ENCODE measurements at places on chromosomes 5 and 9.

GRCh38 chr5:51748647-51749046 is 365.4 kb downstream of the ISL1 start:
- DNase-seq: no peak

DNA sequence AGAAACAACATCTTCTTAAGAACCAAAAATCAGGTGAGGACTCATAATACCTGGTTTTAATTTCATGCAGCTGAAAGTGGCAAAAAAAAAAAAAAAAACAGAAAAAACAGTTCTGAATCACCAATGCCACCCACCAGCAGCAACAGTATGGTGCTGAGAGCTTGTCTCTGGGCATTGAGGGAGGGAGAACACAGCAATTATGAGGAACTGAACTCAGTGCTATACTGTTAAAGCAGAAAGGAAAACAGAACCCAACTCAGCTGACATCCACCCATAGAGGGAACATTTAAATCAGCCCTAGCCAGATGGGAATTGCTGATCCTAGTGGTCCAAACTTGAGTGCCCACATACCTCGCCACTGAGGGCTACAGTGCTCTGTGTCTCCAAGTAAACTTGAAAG is 657.9 kb downstream of the ACTL7B start:
- no peak for DNase-seq

DNA sequence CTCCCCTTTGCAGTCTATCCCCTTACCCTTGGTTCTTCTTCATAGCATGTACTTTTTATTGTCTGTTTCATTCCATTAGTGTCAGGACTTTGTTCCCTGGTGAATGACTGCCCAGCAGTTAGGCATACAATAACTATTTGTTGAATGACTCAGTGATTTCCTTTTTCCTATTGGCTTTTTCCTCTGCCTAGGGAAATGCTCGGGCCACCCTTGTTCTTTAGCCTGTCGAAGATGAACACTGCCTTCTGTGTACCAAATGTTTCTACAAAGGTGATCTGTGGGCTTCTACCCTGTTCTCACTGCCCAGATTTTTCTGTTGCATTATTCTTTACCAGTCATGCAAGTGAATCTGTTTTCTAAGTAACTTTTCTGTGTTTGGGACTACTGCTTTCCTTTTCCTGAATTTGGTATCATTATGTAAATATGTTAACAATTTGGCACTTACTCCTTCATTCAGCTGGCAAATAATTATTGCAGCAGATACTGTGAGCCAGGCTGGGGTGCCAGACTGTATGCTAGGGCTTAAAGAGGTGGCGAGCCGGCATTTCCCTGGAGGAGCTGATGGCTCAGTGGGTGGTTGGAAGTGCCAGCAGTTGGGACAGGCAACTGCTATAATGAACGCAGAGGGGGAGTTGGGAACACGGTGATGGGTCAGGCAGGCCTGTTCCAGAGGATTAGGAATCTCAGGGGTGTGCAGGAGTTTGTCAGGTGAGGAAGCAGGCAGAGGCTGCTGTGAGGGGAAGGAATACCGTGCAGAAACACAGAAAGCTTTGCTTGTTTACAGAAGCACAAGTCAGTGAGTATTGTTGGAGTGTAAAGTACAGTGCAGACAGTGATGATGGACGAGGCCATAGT is 30.6 kb downstream of the KDM4C start:
- DNase-seq: no peak

DNA sequence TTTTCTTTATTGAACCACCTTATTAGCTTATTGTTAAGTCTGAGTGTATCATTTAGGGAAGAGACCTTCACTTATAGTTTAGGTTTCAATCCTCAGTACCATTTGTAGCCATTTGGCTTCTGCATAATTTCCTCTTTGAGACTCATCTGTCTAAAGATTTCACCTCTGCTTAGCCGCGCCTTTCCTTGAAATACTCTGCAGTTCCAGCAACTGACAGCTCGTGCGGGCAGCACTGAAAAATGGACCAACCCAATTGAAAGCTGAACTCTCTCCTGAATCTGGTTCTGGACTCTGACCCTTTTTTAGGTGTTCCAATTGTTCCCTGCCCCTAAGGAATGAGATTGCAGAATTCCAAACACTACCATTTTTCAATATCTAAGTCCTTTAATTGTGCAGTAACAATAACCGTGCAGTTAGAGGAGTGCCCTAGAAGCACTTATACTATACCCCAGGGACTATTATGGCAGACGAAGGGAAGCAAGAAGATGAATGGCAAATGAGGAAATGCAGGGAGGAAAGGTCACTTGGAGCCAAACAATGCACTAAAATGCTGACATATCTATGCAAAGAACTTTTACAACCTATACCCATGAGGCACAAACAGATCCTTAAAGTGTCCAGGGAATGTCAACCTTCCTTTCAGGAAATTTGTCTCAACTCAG is 50.1 kb upstream of the PDE4D start:
- no peak for DNase-seq

- no peak for DNase-seq
Measured at GRCh38 chr5:7540736-7541485, 145.0 kb downstream of the ADCY2 start.

- DNase-seq: no peak
Measured at GRCh38 chr5:68071282-68071632, 144.3 kb upstream of the PIK3R1 start.

GRCh38 chr5:37739817-37740261 is 100.0 kb downstream of the GDNF start:
- no peak for DNase-seq

DNA sequence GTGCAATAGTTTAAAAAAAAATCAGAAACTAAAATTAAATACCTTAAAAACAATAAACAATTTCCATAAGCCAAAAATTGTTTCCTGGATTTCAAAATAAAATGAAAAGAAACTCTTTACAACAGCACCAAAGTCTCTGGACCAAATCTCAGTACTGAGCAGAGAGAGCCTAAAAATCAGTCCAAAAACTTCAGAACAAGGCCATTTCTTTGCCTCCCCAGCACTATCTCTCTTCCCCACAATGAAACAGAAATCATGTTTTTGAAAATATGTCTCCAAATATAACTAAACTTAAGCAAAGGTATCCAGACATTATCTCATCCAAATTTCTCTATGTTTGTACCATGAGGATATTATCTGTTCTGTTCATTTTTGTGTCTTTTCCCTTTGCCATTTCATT is 1.0 kb downstream of the FREM1 start:
- DNase-seq: no peak

DNA sequence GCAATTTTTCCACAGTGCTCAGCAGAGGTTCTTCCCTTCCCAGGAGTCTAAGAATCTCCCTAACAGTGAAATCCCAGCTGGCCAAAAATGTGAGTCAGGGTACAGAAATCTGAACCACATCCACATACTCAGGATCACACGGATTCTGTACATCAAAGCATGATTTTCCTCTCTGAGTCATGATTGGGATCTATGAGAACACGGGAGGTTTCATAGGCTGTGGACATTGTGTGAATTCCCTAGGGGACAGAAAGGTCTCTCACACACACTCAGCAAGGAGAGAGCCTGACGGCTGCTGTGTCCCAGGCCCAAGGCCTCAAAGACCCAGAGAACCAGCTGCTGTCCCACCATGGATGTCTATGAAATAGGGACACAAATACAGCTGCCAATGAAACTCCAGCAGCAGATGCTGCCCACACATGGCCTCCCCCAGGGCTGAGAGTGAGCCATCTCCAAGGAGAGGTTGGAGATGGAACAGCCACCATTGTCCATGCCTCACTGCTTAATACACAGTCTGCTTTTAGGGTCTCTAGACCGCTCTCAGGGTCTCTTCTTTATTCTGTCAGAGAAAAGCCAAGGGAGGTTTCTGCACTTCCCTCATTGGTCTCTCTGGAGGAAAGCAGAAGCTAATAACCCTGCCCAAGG is 102.7 kb downstream of the ADAMTS12 start:
- DNase-seq: no peak

GRCh38 chr9:79621916-79622575 is 50.3 kb downstream of the TLE4 start:
- DNase-seq: no peak
